Cerebellum (tissue), 4 donors: ENCODE measurements at places on chromosomes 12 and 14. TPM values are rescaled to one million over a fixed set of nuclear protein-coding genes. Genes with fewer than 3 reads are reported as not detected.

EML1 gene
- total RNA-seq = 26.8 TPM

CLEC4C gene
- not detected for total RNA-seq

MYBPC1 gene
- total RNA-seq = 2.0 TPM

GDF3 gene
- total RNA-seq = not detected

SLC38A4 gene
- total RNA-seq = 1.4 TPM

TPH2 gene
- total RNA-seq = 1.00 TPM

SPX gene
- 1.5 TPM for total RNA-seq

KRT72 gene
- total RNA-seq = not detected

CLEC9A gene
- not detected for total RNA-seq

GARIN6 gene
- total RNA-seq = not detected

ADCY4 gene
- 5.2 TPM for total RNA-seq

PLEKHD1 gene
- total RNA-seq = 1.3 TPM

P2RX2 gene
- not detected for total RNA-seq
